ENCODE measurements at places on chromosomes 1 and 21.

GRCh38 chr1:117631359-117632160, 25.7 kb downstream of the TENT5C start:
- no peak for DNase-seq

DNA sequence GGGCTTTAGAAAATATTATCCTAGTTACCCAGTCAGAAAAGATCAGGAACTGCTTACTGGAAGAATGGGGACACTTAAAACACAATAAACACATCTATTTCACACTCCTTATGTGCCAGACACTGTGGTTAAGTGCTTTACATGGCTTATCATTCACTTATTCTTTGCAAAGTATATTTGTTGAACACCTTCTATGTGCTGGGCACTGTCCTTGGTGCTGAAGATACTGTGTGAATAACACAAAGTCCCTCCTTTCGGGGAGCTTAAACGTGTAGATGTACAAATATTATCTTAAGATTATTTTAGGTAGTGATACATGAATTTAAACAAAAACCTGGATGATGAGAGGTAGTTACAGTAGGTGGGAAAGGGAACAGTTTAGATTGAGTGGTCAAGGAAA, 169.3 kb downstream of the ST6GALNAC5 start:
- no peak for DNase-seq

DNA sequence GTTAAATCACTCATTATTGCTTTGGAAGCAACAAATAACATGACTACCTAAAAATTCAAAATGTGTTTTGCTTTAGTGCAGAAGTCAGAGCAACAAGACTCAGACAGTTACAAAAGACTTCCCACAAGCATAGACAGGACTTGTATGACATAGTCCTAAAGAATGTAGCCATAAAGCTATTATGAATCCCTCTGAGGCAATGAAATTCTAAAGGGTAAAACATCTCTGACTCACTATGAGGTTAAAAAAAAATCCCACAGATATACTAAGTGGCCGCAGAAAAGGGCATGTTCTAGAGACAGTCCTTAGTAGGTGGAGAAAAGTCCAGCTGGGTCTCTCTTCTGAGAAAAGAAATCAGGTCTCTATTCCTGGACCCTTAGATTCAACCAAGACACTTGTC, 4.9 kb downstream of the PRKAB2 start:
- no peak for DNase-seq

DNA sequence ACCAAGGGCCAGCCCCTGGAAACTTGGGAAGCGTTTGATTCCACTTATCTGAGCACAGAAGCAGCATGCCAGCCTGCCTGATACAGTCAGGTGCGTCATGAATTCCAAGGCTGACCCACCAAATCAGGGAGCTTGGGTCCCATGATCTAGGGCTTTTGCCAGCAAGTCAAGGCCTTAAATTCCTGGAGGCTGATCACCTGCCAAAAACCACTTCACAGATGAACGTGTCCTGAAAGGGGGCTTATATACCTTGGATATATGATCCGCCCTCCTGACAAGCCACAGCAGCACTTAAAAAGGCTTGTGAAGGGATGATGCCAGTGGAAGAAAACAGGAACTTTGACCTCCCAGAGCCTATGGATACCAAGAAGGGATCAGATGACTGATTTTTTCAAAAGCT, 24.0 kb upstream of the CLIC6 start:
- no peak for DNase-seq

GRCh38 chr21:42553435-42553834, 39.8 kb downstream of the SLC37A1 start:
- DNase-seq: no peak

- DNase-seq: no peak
Observed at GRCh38 chr1:227788271-227789083, 27.0 kb upstream of the PRSS38 start.

GRCh38 chr1:239909898-239910297, 181.8 kb upstream of the FMN2 start:
- no peak for DNase-seq

GRCh38 chr1:28279721-28280120, 20.4 kb downstream of the SESN2 start:
- DNase-seq: no peak

GRCh38 chr1:88058205-88058604, 625.9 kb upstream of the PKN2 start:
- DNase-seq: no peak

GRCh38 chr1:45840704-45841103, 37.3 kb downstream of the MAST2 start:
- no peak for DNase-seq

DNA sequence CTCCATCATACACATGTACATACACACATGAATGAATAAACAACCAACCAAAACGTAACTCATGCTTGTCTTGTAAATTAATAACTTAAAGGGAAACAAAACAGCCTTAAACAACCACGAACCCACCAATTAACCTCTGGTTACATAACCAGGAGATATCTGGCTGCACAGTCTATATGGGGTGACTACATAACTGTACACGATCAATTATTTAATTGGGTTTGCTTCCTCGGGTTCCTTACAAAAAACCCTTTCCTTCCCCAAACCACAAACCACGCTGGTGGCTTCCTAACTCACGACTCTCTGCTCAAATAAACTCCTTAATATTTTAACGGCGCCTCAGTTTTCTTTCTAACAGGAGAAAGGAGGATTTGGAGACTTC, 744 bp downstream of the ZNF670 start:
- no peak for DNase-seq

GRCh38 chr1:35708441-35708921, 10.2 kb downstream of the C1orf216 start:
- DNase-seq: no peak

DNA sequence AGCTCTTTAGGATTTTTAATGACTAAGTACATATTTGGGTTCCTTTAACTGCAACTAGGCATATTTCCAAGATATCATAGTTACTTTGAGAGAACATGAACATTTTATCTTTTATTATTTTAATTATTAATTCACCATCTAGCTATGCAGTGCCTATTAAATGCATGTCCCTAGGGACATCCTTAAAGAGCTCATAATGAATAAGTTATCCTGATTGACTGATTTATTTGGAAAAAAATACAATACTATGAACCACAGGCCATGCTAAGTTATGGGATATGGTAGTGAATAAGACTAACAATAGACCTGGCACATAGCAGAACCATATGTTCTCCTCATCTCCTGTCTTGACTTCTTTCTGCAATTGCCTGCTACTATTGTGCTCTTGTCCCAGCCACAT, 16.4 kb upstream of the C1orf105 start:
- DNase-seq: no peak

DNA sequence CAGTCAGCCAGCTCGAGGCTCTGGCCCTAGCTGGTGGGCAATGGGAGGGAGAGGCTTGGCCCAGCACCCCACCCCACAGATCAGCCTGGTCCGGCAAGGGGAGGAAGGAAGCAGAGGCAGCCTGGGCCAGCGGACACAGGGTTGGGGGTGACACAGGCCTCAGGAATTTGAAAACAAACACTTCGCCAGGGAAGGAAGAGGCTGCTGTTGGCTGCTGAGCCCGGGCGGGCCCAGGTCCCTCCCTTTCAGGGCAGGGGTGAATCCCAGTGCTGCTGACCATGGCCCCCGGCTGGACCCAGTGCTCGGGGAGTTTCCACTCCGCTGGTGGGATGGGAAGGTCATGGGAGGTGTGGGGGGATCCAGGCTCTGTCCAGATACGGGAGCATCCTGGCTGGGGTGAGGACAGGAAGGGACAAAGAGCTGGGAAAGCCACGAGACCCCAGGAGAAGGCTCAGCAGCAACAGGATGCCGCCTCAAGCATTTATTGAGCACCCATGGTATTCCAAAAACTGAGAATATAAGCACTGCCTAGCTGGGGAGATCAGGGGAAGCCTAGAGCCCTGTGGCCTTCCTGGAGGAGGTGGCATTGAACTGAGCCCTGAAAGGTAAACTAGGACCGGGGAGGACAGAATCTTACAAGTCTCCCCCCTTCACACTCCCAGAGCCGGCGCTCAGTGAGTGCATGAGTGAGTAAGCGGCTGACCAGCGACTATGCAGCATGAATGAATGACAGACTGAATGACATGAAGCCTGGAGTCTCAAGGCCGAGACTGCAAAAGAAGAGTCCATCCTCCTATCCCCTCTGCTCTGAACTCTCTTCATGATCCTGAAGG, 26.2 kb upstream of the EPHA2 start:
- no peak for DNase-seq

DNA sequence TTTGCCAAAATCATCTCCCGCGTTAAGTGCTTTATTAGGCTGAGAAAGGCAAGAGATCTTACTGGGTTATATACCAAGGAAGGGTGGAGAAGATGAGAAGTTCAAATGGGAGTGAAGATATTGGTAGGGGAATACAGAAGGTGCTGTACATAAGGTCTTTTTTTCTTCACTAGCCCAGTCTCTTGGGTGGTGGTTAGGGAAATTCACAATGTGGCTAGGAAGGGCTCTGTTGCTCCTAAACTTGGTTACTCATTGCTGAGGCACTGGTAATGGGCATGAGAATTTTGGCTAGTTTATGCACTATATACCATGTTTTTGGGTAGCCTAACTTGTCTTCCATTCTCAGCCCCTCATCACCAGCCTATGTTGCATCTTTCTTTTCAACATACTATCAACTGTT, 50.6 kb downstream of the LHX4 start:
- no peak for DNase-seq

DNA sequence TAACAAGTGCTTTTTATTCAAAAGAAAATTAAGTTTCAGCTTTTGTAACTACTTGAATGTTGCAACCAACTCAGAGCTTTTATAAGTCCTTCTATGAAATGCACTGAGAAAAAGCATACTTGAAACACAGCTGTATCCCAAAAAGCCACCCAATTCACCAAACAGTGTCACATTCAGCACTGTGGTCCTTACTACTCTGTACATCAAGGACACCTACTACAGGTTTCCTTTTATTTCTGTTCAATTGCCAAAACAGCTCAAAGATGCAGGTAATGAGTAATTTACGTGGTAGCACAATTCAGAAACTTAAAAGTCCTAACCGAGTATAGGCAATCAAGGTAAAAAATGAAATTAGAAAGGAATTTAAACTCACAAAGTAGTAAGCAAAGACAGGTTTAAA, 2.5 kb downstream of the EIF4G3 start:
- DNase-seq: no peak

- no peak for DNase-seq
Observed at GRCh38 chr1:57019236-57019839, 53.5 kb upstream of the C8B start.

DNA sequence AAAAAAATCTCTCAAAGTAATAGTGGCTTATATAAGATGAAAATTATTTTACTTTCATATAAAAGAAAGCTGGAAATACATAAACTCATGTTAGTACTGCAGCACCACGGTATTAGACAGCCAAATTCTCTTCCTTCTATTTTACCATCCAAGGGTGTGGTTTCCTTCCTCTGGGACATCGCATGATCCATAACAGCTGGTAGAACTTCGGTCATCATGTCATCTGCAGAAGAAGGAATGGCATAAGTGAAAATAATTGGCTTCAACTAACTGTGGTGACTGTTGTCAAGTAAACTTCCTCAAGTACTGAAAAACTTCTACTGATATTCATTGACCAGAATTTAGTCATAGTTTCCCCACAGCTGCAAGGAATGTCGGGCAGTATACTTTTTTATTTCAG, 28.3 kb upstream of the IFI44L start:
- DNase-seq: no peak

DNA sequence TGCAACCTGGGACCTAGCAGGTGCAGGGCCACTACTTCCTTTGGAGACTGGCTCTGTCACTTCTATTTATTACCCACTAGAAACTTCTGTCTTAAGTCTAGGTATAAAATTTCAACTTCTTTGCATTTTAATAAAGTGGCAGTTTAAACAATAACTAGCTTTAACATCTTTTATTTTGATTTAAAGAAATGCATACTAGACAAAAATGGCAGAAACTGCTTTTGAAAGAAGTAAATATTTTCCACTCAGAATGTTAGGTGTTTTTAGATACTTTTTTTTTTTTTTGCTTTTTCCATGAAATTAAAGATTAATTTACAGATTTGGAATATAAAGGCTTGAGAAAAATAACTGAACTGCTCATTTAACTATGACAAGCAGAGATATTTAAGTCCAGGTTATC, 1477.6 kb downstream of the KCNT2 start:
- no peak for DNase-seq

GRCh38 chr1:241507189-241507863, 12.2 kb downstream of the FH start:
- DNase-seq: no peak

GRCh38 chr1:208476846-208477170, 232.6 kb upstream of the PLXNA2 start:
- DNase-seq: no peak

DNA sequence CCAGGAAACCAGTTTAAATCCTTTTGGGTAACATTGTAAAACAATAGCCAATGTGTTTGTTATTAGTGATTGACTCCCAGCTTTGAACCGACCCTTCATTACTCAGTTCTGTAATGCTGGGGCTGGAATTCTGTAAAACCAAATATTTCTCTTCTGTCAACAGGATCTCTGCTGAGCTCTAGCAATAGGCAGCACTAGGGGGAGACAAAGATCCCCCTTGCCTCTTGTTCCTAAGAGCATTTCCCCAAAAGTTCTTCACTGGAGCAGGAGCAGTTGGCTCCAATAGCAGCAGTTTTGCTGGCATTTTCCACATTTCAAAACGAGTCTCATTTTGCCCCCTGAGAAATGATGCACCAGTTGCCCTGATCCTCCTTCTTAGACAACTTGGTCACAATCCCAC, 1671.1 kb downstream of the MRPL39 start:
- no peak for DNase-seq

- DNase-seq: no peak
Observed at GRCh38 chr1:200631375-200631774, 10.8 kb upstream of the KIF14 start.

Data from stimulated activated naive CD4-positive, alpha-beta T cell (primary cell).